Stimulated activated CD4-positive, alpha-beta T cell treated with anti-CD3 and anti-CD28 coated beads, TNF-alpha, amount 100 ng/mL, for 1 hour (primary cell): ENCODE measurements at places on chromosomes 7 and 10.

DNA sequence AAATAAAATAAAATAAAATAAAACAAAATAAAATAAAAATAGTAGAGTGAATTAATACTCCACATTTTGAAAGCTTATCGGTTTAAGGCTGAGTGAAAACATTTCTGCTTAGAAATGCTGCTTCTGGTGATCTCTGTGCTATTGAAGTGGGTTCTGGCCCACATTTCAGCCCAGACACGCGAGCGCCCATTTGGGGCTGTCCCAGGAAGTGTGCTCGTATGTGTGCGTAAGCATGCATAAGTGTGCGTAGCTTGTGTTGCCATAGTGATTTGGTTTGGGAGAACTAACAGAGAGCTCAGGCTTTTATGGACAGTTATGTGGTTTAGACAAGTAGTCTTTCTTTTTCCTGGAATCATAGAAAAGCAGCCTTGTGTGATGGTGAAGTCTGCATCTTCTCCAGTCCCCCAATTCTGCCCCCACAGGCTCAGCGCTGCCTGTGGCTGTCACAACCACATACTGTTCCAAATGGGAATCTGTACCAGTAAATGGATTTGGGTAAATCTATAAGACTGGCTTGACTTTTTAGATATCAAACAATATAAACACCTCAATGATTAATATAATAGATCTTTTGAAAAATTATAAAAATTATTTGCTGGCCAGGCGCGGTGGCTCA, 29.8 kb upstream of the PURB start:
- DNase-seq, result peak; percentile 15

DNA sequence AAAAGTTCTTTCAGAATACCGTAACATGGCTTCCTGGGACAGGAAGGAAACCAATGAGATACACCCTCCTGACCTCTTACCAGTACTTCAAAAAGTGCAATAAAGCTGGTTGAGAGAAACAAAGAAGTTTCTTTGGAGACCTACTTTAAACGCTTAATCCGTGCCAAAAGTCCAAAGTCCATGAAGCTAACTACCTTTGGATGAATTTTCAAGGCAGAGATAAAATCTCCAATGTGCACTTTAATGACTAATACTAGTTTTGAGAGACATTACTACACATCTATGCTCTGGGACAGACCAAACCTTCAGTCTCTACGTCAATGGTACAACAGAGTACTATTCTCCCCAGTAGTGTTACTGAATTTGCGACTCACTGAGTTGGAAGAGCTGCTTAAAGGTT, 46.1 kb downstream of the UBE2H start:
- DNase-seq, result no peak

DNA sequence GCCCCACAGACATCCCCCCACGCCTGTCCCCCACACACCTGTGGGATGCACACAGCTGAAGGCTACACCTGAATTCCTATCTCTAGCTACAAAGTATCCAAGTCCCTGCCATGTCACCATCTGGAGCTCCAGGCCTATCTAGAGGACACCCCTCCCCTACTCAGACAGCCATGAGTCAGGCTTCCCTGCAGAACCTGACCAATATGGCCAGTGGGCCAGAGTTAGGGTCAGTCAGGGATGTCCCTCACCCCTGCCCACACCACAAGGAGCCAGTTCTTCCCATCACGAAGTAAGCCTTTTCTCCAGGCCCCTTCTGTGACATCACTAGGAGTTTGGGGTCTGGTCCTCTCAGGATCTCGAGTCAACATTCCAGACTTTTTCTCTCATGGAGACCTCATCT, 10.6 kb upstream of the SLC18A3 start:
- DNase-seq, result no peak

GRCh38 chr10:101686133-101686925, 8.6 kb downstream of the FBXW4 start:
- DNase-seq, result no peak

GRCh38 chr7:64908358-64908757, 5.3 kb downstream of the ZNF273 start:
- no peak for DNase-seq

- DNase-seq, result no peak
Observed at GRCh38 chr10:22931948-22932347, 4.1 kb downstream of the ARMC3 start.

DNA sequence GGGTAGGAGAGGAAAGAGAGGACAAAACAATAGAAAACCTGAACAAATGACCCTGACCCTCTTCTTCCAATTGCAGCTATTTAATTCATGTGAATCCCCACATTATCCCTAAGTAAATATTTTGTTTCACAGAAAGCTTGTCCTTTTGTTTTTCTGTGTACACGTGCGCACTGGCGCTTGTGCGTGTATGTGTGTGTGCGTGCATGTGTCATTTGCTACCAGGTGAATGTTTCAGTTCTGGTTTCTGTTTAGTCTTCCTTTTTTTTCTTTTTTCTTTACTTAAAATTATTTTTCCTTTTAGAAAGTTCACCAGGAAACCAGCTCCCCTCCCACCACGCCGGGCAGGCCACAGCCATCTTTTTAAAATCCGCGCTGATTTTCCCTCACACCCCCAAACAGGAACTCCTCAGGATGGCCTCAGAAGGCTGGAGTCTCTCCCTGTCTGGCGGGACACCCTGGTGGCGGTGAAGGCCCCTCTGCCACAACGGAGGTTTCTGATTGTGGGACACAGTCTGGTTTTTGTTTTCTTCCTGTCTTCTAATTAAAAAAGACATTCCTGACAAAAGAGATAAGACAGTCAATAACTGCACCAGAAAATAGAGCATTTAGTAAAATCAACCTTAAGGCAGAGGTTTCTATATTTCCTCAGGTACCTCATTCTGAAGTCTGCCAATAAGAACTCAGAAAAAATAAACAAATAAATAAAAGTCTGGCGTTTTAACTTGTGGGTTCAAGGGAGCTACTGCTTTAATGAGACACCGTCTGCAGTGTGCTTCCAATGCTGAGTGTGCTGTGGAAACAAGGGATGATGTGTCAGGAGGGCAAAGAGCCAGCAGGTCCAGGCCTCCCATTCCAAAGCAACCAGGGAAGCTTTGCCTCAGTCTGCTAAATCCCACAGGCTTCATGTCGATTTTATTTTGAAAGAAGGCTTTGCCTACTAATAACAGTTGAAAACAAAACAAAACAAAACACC, 17.4 kb downstream of the IRF5 start:
- DNase-seq, result no peak

GRCh38 chr7:92034116-92034515, 93.5 kb downstream of the AKAP9 start:
- no peak for DNase-seq

- DNase-seq, result no peak
Observed at GRCh38 chr10:16689696-16690095, 127.5 kb downstream of the RSU1 start.

DNA sequence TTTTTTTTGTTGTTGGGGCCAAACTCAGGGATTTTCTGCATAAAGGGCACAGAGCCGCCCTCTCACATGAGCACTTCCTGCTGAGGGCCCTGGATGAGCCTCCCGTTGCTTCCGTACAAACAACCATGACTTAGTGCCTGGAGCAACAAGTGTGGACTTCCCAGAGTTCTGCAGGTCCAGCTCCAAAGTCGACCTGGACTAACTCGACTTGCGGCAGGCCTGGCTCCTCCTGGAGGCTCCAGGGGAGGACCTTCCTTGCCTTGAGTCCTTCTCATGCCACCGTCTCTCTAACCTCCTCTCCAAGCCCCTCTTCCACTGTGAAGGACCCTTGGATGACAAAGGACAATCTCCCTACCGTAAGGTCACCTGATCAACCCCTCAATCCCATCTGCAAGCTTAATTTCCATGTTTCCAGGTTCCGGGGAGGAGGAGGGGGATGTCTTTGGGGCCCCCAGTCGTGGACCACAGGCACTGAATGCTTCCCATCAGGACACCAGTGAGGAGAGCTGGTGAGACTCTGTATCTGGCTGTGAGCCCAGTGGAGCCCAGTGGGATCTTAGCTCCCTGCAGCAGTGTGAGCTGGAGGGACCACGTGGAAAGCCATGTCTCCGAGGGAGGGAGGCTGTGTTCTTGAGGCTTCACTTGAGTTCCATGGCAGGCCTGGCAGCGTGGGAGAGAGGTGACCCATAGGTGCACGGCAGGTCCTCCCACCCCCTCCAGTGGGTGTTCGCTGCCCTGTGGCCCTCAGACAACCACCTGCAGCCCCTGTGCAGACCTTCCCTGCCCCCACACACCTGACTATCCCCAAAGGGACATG, 199.5 kb upstream of the PPP2R2D start:
- DNase-seq, result no peak

DNA sequence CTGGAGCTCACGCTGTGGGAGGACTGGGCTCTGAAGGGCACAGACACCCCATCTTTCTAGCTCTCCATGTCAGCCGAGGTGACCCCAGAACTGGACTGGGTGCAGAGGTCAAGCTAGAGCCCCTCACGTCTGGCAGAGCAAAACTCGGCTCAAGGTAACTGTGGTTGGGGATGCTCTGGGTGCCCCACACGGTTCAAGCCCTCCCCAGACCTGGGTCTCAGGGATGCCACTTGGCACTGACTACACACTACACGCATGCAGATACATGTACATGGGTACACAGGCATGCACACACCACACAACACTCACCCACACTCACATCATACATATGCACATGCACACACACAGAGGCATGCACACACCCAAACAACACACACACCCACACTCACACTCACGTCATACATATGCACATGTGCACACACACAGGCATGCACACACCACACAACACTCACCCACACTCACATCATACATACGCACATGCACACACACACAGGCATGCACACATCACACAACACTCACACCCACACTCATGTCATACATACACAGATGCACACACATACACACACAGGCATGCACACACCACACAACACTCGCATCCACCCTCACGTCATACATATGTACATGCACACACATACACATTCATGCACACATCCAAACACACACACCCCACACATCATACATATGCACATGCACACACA, 219.3 kb downstream of the DNAJB6 start:
- DNase-seq, result no peak

- no peak for DNase-seq
Observed at GRCh38 chr7:75662579-75663301, 76.0 kb downstream of the HIP1 start.

DNA sequence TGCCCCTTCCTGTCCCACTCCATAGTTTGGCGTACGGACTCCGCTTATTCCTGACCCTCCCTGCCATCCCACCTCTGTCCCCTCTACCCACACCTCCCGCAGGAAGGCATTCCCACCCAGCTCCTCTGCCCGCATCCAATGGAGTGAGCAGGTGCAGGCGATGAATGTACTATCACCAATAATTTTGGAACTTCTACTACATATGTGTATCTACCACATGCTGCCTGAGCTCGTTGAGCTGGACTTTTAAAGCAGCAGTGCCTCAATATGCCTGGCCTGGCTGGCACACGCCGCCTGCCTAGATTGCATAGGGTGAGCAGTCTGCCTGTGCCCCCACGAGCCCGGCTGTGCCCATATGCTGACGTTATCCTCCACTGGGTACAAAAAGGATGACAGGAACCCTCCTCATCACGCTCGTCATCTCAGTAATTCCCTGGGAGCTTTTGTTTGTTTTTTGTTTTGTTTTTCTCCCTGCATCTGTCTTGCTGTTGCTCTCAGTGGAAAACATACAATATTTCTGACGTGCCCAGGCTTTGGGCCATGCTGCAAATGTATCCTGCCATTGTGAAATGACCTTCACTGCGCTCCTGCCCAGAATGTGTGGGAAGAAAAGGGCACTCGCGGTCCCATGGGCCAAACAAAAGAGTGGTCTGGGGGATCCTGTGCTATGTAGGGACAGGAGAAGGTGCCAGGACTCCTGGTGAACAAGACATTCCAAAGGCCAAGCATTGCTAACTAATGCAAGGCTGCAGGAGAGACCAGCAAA, 302.8 kb downstream of the PTPRN2 start:
- no peak for DNase-seq

- no peak for DNase-seq
Observed at GRCh38 chr10:100483876-100484666, 21.3 kb downstream of the WNT8B start.

- DNase-seq, result no peak
Observed at GRCh38 chr7:513521-514166, 6.0 kb downstream of the PDGFA start.

DNA sequence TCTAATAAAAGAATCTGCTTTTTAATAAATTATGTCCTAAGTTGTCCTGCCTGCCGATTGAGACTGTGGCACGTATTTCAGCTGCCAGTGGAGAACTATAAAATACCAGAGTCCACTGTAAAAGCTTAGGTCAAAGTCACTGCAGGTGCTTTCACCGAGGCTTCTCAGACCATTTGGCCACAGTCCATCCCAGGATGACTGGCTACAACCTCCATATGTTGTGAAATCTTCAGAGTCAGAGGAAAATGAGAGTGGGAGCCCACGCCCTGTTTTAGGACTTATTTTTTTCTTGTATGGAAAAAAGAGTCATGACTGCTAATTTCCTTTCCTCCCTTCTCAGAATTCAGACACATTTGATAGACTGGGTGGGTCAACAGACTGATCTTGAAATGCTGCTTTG, 182.9 kb downstream of the ANK3 start:
- DNase-seq, result no peak

DNA sequence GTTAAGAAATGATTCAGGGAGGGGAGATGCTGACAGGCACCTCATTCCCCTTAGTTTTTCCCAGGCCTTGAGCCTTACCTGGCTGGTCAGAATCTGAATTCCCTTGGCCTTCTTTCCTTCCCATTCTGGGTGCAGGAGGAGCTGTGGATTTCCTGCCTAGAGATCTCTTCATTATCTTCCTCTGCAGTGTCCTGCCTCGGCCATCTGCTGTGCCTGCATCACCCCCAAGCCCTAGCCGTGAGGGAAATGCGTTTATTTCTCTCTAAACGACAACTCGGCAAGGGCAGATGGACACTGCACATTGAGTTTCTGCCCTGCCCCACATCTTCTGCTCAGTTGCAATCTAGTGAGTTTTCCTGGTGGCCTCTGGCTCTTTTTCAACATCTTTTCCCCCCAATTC, 26.7 kb downstream of the ZCWPW1 start:
- DNase-seq, result no peak

- no peak for DNase-seq
Observed at GRCh38 chr7:30531286-30531685, 26.7 kb upstream of the GGCT start.

- no peak for DNase-seq
Observed at GRCh38 chr7:69843653-69844052, 245.4 kb downstream of the AUTS2 start.

- DNase-seq, result no peak
Observed at GRCh38 chr7:14639329-14639728, 263.2 kb downstream of the DGKB start.

DNA sequence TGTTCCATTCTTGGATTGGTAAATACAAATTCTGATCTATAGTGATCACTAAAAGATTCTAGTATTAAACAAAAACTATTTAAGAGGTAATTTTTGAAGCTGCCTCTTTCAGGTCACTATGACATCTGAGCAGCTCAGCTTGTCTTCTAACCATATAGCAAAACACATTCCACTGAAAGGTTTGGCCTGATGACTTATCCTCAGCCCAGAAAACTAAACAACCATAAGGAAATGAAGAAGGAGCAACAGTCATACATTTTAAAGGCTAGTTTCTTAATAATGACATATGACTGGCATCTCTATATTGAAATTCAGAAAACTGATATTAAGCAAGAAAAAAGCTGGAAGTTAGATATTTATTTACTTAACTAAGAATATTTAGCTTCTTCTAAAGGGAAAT, 24.6 kb downstream of the NT5C2 start:
- DNase-seq, result no peak

- DNase-seq, result no peak
Observed at GRCh38 chr7:156777364-156778069, 115.5 kb downstream of the LMBR1 start.
